Left renal cortex interstitium (tissue), 4 donors: ENCODE measurements at places on chromosomes 1 and 21.

DNA sequence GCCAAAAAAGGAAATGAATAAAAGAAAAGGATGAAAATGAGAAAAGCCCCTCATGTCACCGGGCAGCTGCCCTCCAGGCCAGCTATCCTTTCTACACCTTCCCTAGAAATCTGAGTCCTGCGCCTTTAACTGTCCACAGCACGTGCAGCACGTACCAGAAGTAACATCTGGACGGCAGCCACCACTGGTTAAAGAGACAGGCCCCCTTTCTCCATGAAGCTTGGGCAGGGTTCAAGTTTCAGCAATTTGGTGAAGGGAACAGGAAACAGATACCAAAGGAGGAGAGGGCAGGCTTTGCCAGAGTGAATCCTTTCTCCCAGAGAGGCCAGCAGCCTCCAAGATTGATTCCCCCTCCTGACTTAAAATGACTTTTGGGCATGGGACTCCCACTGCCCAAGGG is 3.6 kb upstream of the KIAA2013 start:
- DNase-seq: peak; percentile 65

DNA sequence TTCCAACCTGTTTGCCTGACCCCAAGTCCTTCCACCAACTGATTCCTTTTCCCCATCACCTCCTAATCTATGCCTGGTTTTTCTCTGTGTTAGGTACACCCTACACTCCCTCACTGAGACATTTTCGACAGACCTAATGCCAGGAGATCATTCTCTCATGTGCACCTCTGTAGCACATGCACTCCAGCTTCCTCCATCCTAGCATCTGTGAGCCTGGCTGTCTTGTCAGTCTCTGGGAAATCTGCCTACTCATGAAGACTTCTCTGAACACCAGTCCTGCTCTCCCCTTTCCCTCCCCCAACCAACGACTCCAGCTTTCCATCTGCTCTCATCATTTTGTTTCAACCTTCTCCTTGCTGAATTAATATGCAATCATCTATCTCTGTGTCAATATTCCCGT is 987 bp downstream of the MED8 start:
- no peak for DNase-seq

GRCh38 chr1:232902774-232903350 is 47.5 kb upstream of the NTPCR start:
- DNase-seq: no peak

DNA sequence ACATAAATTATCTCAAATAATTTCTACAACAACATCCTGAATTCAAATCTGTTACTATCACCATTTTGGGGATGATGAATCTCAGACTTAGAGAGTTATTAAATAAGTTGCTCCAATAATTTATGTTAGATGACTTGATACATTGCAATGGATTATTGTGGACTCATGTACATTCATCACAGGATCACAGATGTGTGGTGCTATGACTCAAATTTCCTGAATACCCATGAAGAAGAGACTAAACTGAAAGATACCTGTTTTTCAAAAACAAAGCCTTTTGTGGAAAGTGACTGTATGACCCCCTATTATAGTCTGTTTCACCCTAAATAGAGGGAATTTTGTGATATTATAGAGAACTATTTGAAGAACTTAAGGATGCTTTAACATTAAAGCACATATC is 315.0 kb downstream of the PLA2G4A start:
- DNase-seq: no peak

GRCh38 chr1:19043579-19044443 is 87.3 kb upstream of the IFFO2 start:
- no peak for DNase-seq

- DNase-seq: no peak
Measured at GRCh38 chr1:80462006-80462405, 1338.7 kb upstream of the ADGRL2 start.
